ENCODE measurements at places on chromosomes 16 and 17.

GRCh38 chr17:77869041-77869599, 89.4 kb upstream of the TNRC6C start:
- DNase-seq = no peak

DNA sequence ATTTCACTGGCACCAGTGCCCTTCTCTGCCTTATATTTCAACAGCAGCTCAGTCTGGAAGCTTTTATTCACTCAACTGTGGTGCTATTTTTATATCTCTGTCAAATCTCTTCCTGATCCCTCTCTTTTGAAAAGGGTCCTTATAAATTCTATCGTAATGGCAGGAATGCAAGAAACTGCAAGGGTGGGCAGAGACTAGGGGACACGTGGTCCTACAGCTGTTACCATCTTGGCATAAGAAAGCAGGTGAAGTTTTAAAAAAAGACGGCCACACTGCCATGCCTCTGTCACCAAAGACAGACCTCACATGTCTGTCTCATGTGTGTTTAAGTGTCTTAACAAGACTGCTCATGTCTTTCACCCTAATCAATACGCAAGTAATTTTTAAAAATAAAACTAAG, 368.4 kb upstream of the CDH11 start:
- no peak for DNase-seq

DNA sequence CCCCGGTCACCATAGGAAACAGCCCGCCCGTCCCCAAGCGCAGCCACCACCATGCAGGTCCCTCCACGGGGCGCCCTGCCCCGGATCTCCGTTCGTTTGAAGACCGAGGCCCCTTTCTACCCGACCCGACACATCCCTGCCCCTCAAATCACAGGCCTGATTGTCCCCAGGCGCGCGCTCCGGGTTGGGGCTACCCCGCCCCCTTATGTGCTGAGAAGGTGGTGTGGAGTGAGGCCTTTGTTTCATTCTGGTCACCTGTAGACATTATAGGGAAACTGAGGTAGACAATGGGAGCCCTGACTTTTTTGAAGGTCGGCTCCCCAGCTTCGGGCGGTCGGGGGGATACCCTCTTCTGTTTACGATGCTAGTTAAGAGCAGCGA, 763 bp upstream of the ACTG1 start:
- peak; percentile 87 for DNase-seq

GRCh38 chr16:29784901-29785500, 5.5 kb upstream of the KIF22 start:
- peak; percentile 88 for DNase-seq

DNA sequence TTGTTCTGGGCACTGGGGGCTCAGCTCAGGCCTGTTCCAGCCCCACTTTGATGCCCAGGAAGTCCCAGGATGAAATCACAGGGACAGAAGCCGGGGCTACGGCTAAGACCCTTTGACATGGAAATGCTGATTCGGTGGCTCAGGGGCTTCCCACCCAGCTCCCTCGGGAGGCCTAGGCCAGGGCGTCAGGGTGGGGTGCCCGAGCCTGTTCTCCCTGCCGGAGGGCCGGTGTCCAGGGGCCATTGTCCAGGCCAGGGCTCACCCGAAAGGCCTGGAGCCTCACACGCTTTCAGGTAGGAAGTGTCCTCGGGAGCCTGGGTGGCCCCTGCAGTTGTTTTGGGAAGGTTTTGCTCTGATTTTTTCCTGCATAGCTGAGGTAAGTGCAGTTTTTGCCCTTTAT, 34.0 kb downstream of the METRNL start:
- DNase-seq = no peak

DNA sequence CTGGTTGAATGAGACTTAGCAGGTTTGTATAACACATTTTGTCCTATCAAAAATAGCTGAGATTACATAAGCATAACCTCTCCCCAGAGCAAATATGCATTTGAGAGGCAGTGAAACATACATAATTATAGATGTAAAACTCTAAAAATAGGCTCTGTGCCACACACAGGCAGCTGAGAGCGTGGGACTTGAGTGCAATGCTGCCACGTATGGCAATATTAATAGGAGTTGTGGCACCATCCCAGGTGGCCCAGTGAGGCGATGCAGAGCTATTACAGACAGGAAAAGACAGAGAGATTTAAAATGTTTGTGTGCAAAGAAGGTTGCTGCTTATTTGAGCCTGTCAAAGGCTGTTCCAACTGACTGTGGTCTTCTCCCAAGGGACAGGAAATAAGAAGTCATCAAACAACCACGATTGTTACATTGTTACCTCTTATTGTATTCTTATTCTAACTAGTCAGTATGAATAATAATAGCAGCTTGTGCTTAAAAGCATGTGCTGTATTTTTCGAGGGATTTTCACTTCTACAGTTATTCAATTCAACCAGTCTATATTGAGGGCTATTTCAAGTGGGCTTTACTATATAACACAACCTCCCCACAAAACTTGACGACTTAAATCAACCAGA, 116.5 kb downstream of the SALL1 start:
- no peak for DNase-seq

DNA sequence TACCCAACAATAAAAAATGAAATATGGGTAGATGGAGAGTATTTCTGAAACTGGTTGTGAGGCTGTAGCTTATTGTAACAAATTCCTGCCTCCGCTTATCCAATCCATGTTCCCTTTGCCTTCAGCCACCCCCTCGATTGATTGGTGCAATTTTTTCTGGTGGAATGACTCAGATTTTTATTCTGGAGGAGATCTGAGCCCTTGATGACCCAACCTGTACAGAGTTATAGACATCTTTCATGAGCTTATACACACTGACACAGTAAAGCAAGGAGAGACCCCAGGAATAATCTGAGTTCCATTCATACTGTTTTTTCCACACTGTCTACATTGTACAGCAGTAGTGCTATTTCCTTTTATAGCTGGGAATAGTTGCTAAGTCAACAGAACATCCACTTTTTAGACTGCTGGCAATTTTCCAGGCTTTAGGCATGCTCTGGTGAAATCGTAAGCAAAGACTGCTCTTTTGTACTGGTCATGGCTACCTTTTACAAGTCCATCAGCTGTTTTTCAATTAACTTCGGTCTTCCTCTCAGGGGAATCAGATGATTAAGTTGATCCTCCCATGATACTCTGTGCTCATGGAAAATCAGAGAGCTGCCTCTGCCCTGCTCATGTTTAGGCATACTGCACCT, 30.1 kb downstream of the CCL4 start:
- no peak for DNase-seq

GRCh38 chr16:66996983-66997358, 8.6 kb downstream of the CES4A start:
- no peak for DNase-seq
